Retina (tissue), 1 donor: ENCODE measurements at places on chromosomes 4 and X.

DNA sequence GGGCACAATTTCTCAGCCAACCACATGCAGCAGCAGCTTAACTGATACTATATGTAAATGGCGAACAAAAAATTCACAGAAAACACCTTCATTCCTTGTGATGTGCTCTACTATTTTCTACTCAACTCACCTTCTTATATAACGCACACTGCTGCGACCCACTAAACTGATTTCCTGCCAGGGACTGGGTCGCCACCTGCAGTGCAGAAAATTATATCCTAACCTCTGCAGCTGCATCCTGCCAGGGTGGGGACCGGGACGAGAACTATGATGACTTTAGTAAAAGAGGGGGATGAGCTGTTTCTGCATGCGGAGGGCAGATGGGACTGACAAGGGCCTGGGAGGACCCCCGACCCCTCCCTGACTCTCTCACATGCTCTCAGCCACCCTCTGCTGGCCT, 27.4 kb downstream of the ABLIM2 start:
- DNase-seq, result no peak

DNA sequence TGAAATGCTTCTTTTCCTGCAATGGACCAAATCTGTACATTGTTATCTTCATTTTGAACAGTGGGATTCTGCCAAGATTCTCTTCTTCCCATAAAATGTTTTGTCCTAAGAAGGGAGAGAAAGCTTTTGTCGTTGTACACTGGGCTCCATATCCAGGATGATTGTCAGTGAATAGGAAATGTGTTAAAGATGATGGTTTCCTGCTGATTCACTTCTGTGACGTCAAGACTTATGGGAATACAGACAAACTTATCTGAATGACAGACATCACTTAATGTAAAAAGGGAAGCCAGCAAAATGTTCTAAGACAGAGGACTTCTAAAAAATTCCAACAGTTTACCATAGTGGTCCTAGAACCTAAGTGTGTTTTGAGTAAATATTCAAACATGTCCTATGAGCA, 53.7 kb upstream of the HPF1 start:
- no peak for DNase-seq

DNA sequence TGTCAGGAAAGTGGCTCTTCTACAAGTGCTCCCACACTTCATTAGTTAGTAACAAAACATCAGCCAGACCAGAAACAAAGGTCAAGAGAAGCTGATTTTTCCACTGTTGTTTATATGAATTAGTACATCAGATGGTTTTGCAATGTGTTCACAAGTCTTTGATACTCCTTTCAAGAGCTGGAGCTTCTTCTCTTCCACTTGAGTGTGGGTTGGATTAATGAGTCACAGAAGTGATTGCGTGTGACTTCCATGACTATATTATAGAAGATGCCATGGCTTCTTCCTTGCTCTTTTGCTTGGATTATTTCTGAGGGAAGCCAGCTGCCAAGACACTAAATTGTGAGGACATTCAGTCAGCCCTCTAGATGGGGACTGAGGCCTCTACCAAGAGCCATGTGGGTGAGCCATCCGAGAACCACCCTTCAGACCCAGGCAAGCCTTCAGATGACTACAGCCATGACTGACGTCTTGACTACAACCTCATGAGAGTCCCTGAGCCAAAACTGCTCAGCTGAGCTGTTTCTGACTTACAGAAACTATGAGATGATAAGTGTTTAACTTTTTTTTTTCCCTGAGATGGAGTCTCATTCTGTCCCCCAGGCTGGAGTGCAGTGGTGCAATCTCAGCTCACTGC, 18.1 kb downstream of the SOWAHB start:
- no peak for DNase-seq

GRCh38 chrX:105723966-105724735, 98.2 kb upstream of the NRK start:
- DNase-seq, result no peak

DNA sequence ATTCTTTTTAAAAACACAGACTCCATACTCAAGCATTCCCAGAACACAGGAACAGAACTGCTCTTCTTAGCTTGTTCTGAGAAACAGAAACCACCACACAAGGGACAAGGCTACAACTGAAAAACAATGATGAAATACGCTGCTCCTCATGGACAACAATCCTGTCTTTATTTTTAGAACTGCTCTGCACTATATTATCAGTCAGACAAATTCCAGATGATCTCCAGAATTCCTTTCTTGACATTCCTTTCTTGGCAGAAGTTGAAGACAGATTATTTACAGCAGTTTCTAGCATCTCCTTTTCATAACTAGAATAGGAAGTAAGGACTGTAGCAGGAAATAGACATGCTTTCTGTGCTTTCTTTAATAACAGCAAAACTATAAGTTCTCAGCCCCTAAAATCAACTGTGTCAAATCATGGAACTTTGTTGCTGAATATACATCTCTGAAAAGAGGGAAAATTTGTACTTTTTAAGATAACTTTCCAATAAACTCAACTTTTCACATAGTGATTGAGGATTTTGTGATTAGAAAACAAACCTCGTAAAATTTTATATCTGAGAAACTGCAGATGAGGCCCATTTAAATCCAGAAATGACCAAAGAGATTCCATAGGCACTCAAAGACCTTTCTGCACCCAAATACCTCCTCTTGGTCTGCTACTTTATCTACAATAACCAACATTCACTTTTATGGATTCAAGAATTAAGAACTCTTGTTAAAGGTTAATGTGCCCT, 35.9 kb downstream of the ANTXR2 start:
- no peak for DNase-seq

GRCh38 chr4:78038704-78039103, 18.4 kb upstream of the FRAS1 start:
- peak; percentile 16 for DNase-seq

GRCh38 chr4:98501383-98501782, 157.0 kb downstream of the TSPAN5 start:
- DNase-seq, result no peak

- DNase-seq, result no peak
Observed at GRCh38 chrX:133417364-133417763, 2.1 kb upstream of the GPC4 start.

GRCh38 chr4:73870260-73870659, 1.1 kb downstream of the CXCL1 start:
- DNase-seq, result no peak

- no peak for DNase-seq
Observed at GRCh38 chrX:57135287-57135686, 1.9 kb downstream of the SPIN2A start.

DNA sequence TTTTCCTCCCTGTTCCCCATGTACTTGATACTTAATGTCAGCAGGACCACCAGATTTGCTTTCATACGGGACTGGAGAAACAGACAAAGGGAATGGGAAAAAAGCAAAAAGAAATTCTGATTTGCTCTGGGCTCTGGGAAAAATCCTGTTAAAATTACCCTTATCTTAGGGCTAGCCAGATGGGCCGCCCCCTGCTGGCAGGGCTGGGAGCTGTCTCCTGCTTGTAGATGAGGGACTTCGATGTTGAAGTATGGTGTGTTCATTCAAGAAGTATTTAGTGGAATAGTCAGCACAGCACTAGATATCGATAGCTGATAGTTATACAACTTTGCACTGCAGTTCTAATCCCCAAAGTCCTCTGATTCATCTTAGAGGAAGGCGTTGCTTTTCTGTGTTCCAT, 45.8 kb downstream of the BCORL1 start:
- peak; percentile 4 for DNase-seq

DNA sequence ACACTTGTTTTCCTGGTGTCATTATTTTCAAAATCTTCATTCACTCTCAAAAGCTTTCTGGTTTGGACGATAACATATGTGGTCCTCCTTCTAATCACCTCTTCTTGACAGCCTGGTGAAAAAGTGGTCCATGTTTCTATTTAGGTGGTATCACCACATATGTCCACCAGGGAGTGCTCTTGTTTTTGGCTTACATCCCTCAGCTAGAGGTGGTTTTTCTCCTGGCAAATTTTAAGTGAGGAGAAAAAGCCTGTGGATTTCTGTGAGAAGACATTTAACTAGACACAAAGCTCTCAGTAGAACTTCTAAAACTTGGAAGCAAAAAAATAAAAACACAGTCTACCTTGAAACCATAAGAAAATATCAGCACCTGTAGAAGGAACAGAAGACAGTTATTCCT, 58.0 kb upstream of the FRMPD4 start:
- peak; percentile 34 for DNase-seq

DNA sequence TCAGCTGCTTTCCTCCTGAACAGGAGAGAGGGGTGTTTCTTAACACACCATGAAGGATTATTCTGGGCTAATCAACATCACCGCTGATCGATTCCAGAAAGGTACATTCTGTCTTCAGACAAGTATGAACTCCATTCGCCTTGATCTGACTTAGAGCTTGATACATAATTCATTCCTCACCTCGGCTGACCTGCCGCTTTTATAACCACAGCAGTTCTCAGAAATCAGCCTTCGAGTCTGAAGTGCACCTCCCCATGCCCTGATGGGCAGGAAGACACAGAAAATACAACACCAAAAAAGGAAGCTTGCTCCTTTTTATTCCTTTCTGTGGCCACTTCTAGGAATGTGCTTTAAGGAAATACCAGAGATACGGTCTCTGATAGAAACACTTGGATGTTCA, 85.7 kb downstream of the JAKMIP1 start:
- DNase-seq, result no peak

DNA sequence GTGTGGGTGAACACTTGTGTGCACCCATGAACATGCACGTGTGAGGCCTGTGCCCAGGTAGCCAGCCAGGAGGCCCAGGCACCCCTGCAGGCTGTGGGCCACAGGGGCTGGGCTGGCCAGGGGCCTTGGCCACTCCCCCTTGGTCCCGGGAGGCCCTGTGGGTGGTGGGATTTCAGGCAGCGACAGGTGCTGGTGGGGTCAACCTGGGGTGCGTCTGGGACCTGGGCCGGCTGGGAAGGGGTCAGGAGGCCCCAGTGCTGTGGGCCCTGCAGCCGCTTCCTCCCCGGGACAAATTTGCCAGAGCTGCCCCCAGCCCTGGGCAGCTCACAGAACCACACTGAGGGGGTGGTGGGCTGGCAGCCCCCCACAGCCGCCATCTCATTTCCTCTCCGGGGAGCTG, 7.9 kb downstream of the FGFRL1 start:
- no peak for DNase-seq

- no peak for DNase-seq
Observed at GRCh38 chr4:143035661-143036060, 149.1 kb upstream of the USP38 start.

DNA sequence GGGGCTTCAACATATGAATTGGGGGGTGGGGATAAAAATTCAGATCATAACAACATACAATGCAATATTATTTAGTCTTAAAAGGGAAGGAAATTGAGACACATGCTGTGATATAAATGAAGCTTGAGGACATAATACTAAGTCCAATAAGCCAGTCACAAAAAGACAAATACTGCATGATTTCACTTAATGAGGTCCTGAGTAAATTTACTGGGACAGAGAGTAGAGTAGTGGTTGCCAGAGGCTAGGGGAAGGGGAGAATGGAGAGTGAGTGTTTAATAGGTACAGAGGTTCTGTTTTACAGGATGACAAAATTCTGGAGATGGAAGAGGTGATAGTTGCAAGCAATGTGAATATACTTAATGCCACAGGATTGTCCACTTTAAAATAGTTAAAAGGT, 89.2 kb upstream of the RAPGEF2 start:
- no peak for DNase-seq

GRCh38 chr4:1871471-1872021, 353 bp downstream of the NSD2 start:
- no peak for DNase-seq

DNA sequence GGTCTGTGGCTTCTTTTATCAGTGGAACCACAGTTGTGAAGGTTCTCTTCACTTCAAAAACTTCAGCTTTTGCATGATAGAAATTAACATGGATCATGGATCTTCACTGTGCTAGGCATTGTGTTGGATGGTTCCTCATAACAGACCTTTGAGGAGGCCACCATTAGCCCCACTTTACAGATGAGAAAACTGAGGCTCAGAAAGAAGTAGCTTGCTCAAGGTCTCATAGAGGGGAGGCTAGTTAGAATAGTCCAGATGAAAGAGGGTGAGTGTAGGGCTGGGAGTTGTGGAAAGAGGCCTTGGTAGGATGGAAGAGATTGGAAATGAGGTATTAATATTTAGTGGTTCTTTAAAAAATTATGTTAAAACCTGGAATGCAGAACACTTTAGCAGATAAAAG, 2.6 kb downstream of the TSR2 start:
- DNase-seq, result no peak

GRCh38 chrX:82765811-82766210, 742.3 kb upstream of the POU3F4 start:
- DNase-seq, result no peak

DNA sequence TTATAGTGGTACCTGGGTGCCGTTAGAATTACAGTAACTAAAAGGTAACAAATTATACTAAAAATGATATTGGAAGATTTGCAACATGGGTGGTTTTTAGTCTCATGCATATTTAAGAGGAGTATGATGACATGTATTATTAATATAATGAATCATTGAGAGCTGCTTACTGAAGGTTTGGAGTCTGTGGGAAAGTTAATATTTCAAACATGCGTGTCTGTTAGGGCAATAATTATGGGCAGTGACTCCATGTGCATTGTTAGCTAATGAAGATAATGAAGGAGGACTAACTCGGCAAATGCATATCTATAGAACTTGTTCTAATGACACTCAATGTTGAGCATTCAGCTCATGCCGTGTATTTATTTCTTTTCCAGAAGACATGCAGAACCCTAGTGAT, 47.1 kb downstream of the MTHFD2L start:
- DNase-seq, result no peak

- DNase-seq, result no peak
Observed at GRCh38 chr4:20440170-20440569, 188.5 kb downstream of the SLIT2 start.

GRCh38 chr4:75717408-75717807, 7.0 kb upstream of the USO1 start:
- DNase-seq, result no peak

DNA sequence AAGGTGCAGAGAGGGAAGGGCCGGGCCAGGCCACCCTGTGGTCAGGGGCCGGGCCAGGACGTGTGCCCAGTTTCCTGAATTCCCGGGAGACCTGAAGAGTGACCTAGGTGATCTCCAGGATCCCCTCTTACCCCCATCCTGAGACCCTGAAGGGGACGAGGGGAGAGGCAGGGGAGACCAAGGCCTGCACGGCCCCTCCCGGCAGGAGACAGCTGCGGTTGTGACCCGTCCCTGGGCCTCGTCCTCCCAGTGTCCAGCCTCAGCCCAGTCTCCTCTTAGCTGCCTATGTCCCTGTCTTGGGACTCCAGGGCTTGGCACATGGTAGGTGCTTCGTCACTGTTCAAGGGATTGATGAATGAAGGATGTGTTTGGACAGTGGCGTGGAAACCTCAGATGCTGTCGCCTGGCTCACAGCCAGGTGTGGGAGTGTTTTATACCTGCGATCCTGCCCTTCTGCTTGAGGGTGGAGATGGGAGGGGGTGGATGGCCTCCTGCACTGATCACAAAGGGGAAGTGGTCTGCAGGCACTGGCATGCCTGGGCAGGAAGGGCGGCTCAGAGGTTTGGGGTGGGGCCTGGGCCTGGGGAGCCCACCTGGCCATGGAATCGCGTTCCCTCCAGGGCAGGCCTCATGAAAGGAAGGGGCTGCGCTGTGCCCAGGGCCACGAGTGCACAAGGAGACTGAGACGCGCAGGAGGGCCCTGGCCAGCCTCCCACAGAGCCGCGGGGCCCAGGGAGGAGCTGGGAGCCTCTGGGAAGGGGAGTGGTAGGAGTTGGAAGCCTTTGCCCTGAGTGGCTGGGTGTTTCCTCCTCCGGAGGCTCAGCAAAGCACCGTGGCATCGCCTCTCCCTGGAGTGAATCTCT, 6.9 kb downstream of the SH3TC1 start:
- no peak for DNase-seq
